Fibroblast of the aortic adventitia (primary cell): ENCODE measurements at places on chromosomes 1 and 21.

DNA sequence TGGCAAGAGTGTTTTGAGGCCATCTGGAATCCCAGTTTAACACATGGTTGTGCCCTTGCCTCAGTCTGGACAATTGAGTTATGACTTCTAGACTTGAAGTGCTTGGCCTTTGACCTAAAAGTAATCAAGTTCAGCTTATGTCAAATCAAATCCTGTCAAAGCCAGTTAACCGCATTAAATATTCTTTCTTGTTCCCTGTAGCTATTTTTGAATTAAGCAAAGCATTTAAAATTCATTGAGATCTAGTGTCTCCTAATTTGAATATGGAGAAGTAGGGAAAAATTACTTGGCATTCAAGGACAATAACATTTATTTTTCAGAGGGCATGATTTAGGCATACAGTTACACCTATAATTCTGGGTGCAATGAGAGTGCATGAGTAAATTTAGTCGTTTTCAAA, 32.1 kb downstream of the MDM4 start:
- no peak for DNase-seq

GRCh38 chr1:229862017-229862774, 204.8 kb upstream of the GALNT2 start:
- no peak for DNase-seq

- peak; percentile 20 for DNase-seq
These were observed 655.7 kb upstream of the ADAMTS5 start for GRCh38 chr21:27622631-27623030.

GRCh38 chr1:16387201-16388188, 20.5 kb downstream of the SZRD1 start:
- peak; percentile 80 for DNase-seq

- DNase-seq: no peak
These were observed 39.9 kb downstream of the SIPA1L2 start for GRCh38 chr1:232589812-232590743.

- DNase-seq: no peak
These were observed 194.3 kb upstream of the GREM2 start for GRCh38 chr1:240806200-240806745.
